ENCODE measurements at places on chromosomes 6 and 20. TPM values are rescaled to one million over a fixed set of nuclear protein-coding genes. Genes with fewer than 3 reads are reported as not detected.

- no peak for DNase-seq
Observed at GRCh38 chr20:38167851-38168760, 3.0 kb upstream of the TGM2 start.

DNA sequence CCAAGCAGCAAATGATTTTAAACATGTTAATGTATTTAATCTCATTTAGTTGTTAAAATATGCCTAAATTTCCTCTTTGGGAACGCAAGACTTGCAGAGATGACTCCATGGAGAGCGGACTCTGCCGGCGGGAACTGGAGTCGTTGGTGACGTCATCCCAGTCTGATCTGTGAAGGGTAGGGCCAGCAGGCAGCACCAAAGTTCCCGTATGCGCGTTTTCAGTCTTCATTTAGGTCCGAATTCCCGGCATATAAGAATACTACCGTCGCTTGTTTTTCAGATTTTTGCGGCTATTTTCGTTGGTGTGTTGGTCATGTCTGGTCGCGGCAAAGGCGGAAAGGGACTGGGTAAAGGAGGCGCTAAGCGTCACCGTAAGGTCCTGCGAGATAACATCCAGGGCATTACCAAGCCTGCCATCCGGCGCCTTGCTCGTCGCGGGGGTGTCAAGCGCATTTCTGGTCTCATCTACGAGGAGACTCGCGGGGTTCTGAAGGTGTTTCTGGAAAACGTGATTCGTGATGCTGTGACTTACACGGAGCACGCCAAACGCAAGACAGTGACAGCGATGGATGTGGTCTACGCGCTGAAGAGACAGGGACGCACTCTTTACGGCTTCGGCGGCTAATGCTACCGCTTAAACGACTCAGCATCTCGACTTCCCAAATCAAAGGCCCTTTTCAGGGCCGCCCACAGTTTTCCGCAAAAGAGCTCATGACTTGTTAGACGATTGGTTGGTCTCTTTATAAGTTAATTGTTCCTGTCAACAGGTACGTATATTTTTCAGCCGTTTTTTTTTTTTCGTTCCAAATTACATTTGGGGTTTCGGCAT is 117.3 kb downstream of the HFE start:
- peak; percentile 90 for DNase-seq

Gene TRIM26
- 91.1 TPM for total RNA-seq

Gene HSPA12B
- total RNA-seq: not detected
